Left ventricle myocardium inferior (tissue), 1 donor: ENCODE measurements at places on chromosomes 11 and 22. TPM values are rescaled to one million over a fixed set of nuclear protein-coding genes. Genes with fewer than 3 reads are reported as not detected.
A peak's percentile ranks its signal among the peaks of the same experiment; 100 is the strongest.

Gene C1QTNF5
- total RNA-seq: 14.4 TPM

Gene TSSC4
- 31.7 TPM for total RNA-seq

Gene KRTAP5-1
- total RNA-seq: not detected

DNA sequence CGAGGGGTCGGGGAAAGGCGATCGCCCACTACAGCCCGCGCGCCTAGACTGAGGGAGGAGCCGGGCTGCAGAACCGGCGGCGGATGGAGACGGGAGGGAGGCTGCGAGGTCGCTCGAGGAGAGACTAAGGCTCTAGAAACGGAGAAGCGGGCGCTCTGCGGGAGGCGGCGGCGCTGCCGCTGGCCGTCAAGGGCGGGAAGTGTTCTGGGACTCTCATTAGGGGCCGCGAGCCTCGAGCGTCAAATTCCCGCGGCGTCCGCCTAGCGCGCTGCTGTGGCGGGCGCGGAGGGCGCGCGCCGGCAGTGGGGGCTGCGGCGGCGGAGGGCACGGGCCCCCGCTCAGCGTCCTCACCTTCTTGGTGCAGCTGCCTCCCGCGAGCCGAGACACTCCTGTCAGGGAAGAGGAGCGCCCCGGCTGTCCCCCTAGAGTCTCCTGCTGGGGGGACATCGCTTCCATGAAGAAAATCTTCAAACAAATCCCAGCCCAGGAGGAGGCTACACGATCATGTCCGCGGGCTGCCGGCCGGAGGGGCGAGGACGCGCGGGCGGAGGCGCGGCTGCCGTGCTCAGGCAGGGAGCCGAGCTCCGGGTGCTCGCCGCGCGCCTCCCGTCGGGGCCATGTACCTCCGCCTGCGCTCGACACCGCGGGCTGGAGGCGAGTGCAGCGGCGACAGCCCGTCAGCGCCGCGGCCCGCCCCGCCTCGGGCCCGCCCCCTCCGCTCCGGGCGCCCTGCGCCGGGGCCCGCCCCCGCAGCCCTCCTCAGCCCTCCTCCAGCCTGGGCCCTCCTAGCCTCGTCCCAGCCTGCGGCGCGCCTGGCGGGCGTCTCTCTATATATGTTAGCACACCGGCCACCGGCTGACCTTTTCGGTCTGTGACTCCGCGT lies at the start of gene ARHGAP20:
TSS of gene ARHGAP20 (minus strand) at position 662 of the 883 bp plus-strand sequence. CDS start at position 456, 206 bp downstream.
- DNase-seq: peak; percentile 55

DNA sequence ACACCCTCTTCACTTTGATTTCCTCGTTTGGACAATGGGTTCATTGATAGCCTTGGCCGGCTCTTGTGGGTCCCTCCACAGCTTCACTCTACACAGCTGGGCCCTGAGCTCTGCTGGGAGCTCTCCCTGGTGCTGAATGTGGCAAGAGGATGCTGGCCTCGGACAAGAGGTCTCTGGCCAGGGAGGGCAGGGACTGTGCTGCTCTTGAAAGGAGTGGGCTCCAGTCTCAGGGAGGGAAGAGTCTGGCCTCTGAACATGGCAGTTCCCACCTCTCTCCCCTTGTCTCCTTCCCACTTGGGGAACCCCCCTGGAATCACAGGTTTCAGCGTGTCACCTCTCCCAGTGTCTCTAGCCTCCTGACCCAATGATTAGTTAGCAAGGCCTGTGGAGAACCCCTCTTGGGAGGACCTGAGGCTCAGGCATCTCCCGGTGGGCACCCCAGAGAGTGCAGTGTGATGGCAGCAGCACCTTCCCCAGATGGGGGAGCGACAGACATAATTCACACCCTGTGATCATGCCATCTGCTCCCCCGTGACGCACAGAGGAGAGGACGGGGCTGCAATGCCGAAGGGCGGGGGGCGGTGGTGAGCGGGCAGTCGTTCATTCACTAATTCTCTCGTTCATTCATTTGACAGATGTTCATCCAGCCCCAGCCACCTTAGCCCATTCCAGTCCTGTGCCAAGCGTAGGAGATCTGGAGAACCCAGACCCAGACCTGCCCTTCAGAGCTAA lies 2.8 kb upstream of the CABP7 start:
- peak; percentile 43 for DNase-seq

DNA sequence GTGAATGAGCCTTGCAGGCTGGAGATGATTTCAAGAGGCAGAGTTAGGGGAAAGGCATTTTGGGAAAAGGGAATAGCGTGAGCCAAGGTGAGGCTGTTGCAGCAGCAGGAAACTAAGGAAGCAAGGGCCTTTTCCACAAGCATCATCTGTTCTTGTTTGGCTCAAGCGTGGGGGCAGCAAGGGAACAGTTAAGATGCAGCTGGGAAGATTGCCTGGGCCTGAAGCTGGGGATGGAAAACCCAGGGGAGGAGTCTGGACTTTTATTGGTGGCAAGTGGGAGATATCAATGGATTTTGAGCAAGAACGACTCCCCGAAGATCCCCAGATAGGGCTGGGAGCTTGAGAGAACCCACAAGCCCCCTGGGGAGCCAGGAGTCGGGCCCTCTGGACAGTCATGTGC lies 27.3 kb upstream of the PICK1 start:
- DNase-seq: no peak

DNA sequence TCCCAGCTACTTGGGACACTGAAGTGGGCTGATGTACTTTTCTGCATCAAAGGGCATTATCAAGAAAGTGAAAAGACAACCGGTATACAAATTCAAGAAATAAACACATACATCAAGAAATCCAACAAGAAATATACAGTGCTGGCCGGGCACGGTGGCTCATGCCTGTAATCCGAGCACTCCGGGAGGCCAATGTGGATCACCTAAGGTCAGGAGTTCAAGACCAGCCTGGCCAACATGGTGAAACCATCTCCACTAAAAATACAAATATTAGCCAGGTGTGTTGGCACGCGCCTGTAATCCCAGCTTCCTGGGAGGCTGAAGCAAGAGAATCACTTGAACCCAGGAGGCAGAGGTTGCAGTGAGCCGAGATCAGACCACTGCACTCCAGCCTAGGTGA lies 9.5 kb downstream of the USP28 start:
- DNase-seq: no peak

DNA sequence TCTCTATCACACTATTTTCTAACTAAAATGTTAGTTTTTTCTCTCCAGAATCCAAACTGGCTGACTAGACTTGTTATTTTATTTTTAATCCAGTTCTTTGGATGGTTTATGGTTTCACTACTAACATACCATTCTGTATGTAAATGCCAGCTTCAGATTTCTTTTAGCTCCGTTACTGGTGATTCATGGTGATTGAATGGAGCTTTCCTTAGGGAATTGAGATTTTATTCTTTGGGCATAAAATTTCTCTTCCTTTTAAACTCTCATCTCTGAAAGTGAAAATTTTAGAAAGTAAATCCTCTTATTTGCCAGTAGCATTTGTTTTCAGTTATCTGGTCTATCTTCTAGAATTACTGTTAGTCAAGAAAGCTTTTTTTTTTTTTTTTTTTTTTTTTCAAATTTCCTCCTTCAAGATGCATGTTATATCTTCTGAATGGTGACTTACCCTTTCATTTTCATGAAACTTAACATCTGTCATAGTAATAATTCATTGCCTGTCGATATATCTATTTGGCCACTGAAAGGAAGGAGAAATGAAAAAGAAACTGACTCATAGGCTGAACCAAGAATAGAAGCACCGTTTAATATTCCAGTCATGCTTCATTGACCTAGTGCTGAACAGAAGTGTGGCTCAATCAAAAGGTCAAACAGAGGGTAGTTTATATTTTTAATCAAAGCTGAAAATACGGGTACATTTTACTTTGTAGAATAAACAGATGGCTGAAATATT lies 6.4 kb downstream of the ENDOD1 start:
- no peak for DNase-seq

GRCh38 chr22:22983123-22983522 lies 87.2 kb upstream of the GNAZ start:
- DNase-seq: no peak

- no peak for DNase-seq
These were observed at the start of gene OR10A2 for GRCh38 chr11:6862961-6863360. OR10A2 (plus strand) TSS chr11:6863057; CDS start chr11:6869755, 6,698 bp downstream.
